ENCODE measurements at places on chromosomes 5 and 9.

DNA sequence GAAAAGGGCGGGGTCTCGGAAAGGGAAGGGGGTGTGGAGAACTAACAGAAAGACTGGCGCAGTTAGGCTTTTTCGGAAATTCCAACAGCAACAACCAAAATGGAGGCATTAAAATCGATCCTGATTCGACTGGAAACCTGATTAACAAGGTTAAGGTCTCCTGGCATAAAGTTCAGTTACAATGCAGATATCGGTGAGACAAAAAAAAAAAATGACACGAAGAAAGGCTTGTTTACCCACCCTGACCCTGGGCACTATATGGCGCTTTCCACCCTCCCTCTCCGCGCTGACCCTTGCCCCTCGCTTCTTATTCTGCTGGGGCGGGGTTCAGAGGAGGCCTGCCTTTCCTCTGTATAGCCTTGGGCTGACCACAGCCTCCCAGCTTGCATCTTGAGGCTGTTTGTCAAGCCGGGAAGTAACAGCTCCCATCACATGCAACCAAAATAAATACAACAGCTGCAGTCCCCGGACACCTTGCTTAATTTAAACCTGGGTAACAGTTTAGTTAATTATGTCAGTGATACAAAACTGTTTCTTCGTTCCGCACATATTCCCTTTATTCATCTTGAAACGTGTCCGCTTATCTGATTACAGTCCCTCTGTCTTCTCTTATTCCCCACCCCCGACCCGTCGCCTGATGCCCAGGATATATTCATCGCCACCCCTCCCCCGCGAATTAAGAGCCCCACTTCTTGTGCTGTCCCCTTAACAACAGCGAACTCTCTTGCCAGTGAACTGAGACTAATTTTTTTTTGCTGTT is 795 bp upstream of the PJA2 start:
- DNase-seq, result peak; percentile 82

DNA sequence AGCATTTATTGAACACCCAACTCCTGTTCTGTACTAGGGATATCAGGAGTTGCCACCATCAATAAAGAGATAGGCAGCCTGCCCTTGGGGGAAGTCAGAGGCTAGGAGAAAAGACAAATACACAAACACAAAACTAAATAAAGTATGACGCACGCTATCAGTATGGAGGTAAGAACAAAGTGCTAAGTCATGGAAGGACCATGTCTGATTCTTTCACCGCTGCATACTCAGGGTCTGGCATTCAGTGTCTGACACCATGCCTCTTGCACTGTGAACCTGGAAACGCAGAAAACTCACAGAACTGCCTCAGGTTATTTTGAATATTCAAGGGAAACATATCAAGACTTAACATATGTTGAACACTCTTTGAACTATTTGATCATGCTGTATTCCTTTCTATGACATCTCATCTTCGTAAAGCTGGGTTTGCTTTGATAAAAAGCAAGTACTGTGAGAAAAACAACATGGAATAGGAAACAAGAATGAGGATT is 65.3 kb downstream of the ADAMTSL1 start:
- DNase-seq, result no peak

DNA sequence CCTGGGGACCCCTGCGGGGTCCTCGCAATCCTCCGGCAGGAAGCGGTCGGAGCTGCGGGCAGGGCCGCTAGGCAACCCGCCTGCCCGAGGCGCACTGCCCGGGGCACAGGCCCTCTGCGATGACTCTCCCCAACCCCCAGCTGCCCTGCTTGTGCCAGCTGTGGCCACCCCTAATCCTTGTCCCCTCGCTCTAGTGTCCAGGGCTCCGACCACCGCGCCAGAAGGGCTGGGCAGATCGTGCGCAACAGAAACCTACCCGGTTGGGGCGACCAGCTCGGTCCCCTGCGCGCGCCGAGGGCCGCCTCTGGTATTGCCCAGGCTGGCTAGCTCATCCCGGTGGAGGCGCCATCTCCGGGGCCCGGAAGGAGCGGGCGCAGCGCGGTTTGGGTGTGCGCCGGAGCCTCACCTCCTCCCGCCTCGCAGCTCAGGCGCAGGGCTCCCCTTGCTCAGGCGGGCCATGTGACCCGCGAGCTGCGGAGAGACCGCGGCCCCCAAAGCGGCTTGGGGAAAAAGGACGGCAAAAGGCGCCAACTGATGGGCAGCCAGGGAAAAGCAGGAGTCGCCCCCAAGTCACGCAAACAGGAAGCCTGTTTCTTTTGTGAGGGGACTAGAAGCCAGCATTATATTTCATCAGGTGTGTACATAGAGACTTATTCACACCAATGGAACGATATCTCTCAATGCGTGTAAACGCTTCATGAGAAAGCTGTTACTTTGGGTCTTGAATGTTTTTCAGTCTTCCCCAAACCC is 46.8 kb upstream of the RNF20 start:
- DNase-seq, result peak; percentile 93

DNA sequence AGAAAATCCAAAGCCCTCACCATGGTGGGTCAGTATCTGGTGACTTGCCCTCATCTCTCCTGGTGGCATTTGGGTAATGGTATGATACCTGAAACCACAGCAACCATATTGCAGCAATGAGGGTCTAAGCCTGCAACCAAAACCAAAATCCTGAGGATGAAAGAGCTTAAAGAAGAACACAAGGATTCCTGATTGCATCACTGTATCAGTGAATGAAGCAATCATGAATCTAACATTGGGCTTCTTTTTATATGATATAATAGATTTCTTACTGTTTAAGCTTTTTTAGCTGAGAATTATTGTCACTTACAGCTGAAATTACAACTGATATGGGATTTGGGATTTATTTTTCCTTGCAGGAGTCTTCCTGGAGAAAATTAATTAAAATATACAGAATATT is 269.9 kb downstream of the MEF2C start:
- no peak for DNase-seq

GRCh38 chr5:149420545-149421371 is 41.7 kb upstream of the IL17B start:
- DNase-seq, result no peak

DNA sequence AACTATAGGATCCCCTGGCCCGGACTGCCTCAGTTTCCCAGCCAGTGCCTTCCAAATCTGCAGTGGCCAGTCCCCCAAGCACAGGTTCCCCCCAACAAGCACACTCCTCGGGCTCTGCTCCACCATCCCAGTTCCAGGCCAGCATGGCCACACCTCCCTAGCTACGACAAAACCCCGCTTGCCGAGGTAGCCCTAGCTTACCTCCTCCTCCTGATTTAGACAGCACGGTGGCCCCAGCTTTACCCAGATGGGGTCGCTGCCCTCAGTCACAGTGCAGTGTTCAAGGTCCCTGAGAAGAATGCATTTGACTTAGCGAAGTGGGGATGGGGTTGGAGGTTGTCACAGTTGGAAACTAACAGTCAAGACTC is 40.8 kb upstream of the GARNL3 start:
- DNase-seq, result no peak

DNA sequence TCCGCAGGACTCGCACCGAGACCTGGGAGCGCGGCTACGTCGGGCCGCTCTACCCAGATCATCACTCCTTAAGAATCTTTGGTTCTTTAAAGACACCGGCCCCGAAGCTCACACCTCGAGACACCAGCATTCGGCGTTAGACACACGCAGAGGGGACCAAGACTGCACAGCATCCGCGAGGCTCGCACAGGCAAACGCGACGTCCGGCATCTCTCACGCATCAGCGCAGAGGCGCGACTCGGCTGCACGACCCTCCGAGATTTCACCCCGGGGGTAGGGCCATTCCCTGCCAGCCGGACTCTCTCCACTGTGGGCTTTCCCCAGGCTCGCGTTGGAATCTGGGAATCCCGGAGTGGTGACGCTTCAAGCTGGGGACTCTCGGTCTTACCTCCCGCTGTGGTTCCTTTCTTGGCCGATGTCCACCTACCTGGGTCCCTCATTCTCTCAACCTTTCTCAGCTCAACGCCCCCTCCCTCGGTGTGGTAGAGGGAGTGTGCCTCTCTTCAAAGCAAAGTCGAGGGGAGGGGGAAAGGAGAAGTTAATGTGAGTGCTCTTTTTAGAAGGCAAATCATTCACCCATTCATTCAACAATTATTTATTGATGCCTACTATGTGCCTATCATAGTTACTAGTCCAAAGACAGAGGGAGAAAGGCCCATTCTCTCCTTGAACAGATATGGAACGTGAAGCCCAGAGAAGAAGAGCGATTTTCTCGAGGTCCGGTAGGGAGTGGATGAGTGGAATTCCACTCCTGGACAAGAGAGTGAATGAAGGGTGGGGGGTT is 1.3 kb upstream of the HAND1 start:
- peak; percentile 81 for DNase-seq

DNA sequence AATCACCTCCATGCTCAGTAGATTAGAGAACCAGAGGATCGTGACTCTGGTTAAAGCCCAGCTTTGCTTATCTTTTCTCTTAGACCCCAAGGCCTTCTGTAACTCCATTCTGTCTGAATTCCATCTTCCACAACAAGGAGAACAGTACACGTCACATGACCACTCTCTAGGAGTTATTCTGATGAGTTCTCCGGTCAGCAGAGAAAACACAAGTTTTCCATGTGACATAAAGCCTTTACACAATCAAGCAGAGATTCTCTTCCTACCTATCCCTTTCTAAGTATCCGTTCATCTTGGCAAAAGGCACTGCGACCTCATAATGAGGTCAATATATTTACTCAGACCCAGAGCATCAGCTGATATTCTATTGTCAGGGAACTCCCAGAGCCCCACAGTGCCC is 112.3 kb downstream of the TRPM6 start:
- no peak for DNase-seq

- no peak for DNase-seq
Observed at GRCh38 chr9:34010979-34011378, 37.7 kb downstream of the UBAP2 start.

DNA sequence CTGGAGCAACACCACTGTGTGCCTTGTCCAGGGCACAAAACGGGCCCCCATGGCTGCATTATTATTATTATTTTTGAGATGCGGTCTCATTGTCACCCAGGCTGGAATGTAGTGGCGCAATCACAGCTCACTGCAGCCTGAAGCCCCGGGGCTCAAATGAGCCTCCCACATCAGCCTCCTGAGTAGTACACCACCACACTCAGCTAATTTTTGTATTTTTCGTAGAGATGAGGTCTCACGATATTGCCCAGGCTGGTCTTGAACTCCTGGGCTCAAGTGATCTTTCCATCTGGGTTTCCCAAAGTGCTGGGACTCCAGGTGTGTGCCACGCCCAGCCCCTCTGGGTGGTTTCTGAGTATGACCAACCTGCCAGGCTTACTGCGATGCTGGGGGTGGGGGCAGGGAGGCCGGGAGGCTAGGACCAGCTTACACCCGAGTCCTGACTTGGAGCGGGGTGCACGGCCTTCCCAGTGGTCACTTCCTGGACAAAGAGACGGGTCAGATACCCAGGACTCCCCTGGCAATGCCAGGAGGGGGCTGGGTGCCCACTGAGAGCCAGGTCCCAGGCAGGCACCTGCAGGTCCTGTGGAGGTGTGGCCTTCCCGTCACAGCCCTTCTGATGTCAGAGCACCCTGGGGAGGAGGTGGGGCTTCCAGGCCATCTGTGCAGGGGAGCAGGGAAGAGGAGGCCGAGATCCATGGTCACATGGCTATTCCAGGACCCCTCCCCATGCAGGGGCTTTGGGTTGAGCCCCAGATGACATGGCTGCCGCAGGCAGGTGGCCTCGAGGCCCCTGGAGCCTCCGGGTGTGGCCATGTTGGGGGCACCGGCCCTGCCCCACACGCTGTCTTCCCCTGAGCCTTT is 8.3 kb upstream of the NRARP start:
- no peak for DNase-seq

DNA sequence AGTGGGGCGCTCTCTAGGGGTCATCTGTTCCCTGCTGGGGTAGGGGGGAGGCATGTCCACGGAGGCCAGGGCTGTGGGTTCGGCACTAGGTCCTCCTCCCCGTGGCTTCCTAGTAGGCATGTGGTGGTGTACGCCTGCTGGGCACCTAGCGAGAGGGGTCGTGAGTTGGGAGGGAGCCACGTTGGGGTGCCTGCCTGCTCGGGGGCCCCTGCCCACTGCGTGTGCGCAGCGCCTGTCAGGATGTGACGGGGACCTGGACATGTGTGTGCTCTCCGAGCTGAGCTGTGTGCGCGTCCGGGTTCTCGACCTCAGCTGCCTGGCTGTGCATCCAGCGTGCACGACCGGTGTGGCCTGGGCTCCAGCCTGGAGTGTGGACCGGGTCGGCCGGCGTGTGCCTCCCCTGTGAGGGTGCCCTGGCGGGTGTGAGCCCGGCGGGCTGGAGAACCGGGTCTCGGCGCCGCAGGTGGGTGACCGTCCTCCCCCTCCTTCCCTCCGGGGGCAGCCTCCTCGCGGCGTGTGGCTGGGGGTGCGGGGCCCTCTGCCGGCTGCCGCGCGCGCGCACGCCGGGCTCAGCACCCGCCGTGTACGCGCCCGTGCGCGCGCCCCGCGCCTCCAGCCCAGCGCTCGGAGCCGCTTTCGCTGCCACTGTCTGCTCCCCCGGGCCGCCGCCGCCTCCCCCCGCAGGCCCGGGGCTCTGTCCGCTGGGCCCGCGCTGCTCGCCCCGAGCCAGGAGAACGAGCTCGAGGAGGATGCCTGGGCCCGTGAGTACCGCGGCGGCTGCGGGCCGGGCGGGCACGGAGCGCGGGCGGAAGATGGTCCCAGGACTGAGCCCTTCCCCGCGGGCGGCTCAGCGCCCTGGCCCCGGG is at the start of gene PRR7:
Gene PRR7, plus strand, starts transcription at position 615 of the 866 bp plus-strand sequence. CDS start 8,254 bp downstream, outside the sequence.
- peak; percentile 73 for DNase-seq

- no peak for DNase-seq
Observed at GRCh38 chr9:78050421-78050820, 18.8 kb upstream of the GNAQ start.

DNA sequence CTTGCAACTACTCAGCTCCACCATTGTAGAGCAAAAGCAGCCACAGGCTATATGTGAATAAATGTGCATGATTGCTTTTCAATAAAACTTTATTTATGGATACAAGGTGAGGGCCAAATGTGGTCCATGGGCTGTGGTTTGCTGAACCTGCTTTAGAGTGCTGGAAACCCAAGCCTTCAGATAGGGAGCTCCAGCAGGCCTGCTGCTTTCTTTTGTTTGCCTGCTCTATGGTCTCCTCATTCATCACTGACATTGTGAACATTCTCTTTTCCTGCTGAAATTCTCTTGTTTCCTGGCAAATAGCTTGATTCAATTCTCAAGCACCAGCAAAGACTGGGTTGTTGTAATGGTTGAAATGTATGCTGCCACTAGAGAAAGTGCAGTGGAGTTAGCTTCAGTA is 26.0 kb downstream of the EGFLAM start:
- DNase-seq, result no peak

GRCh38 chr9:135887585-135888050 is 19.7 kb downstream of the CAMSAP1 start:
- peak; percentile 76 for DNase-seq

GRCh38 chr9:122145592-122145863 is 14.1 kb downstream of the NDUFA8 start:
- DNase-seq, result no peak

DNA sequence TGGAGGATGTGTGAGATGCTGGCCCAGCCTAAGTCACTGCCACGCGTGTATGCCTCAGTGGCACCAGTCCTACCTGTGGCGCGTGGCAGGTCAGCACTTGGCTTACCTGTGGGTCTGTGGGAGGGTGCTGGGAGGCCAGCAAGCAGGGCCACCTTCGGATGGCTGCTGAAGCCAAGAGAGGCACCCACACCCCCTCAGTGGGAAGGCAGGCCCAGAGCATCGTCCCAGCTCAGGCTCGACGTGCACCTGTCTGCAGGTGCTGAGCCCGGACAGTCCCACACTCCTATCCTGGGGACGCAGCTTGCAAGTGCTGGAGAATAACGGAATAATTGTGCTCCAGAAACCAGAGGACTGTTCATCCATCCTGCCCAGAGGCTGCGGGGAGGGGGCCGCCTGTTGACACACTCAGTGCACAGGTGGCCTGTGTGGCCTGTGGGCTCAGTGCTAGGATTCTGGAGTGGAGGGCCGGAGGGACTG is 24.0 kb downstream of the NKD2 start:
- no peak for DNase-seq

GRCh38 chr5:177607115-177607451 is 7.2 kb downstream of the B4GALT7 start:
- DNase-seq, result no peak

GRCh38 chr9:137487454-137488326 is 28.6 kb upstream of the NSMF start:
- no peak for DNase-seq
